Sciatic nerve (tissue), 2 donors: ENCODE measurements at places on chromosomes 16 and 17.

DNA sequence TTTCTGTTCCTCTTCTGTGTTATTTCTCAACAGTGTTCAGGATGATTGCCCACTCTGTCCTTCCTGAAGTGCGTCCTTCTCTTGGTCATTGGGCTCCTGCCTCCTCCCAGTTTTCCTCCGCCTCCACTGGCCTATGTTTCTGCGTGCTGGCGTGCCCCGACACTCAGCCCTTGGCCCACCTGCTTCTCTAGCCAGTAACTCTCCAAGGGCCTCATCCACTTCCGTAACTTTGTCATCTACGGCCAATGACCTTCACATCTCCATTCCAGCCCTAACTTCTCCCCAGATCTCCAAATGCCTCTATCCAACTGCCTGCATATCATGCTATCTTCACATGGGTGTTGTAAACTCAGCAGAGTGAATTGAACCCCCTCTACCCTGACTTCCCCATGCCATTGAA is 39.6 kb upstream of the RPL38 start:
- DNase-seq: no peak

DNA sequence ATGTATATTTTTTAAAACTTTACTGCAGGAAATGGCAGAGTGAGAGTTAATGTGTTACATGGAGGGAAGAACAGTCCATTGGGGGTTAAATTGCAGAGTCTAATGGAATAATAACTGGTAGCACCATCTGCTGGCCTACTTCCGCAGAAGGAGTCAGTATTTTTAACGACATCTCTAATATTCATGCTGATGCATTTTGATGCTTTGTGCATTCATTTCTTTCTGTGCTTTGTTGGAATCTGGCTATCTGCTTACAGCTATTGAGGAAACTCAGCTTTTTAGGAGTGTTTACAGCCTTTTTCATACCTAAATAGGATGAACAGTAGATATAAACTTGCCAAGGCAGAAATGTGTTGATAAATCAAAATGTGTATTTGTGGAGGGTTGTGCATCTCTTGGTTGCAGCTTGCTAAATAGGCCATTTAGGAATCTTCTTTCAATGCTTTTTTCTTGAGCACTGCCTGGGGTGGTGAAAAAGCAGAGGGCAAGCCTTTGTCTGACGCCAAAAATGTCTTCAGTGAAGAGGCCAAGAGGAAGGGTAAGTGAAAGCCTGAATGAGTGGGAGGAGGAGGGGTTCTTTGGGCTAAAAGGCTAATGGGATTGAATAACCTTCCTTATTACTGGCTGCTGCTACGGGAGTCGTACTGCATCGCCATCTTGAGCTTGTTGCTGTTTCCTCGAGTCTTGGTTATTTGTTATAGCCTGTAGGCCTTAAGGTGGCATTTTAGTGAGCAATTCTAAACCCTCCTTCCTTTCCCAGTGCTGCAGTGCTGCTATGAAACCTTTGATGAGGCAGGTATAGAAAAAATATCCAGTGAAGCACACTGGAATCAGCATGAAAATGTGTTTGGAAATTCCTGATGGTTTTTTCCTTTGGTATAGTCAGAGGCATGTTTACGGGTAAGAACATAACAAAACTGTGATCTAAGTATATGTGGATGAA is 153.3 kb downstream of the CHD9 start:
- DNase-seq: no peak

DNA sequence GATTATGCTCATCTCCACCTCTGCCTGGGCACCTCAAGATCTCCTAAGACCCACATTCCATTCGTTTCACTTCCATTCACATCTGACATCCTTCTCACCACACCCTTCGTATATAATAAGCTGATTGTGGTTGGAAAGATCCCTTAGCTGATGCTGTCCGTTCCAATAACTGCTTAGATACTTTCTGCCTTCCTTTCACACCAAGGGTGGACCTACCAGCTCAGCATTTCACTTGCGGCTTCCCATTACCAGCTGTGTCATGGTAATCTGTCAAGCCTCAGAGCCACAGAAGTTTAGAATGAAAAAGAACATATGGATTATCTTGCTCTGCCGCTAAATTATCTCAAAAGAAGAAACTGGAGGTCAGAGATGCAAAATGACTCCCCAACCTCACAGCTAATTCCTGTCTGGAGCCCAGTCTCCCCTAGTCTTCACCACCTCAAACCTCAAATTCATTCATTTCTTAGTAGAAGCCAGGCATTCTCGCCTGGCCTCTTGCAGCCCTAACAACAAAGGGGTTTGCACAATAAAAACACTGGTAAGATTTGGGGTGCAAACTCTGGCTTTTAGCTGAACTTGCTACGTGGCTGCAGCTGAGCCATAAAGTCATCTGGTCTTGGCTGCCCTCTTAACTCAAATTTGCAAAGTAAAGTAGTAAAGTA is 182.8 kb upstream of the HS3ST3A1 start:
- no peak for DNase-seq

- no peak for DNase-seq
Measured at GRCh38 chr16:52603015-52603414, 56.1 kb upstream of the TOX3 start.

- peak; percentile 69 for DNase-seq
Measured at GRCh38 chr17:77829843-77830799, 128.4 kb upstream of the TNRC6C start.

DNA sequence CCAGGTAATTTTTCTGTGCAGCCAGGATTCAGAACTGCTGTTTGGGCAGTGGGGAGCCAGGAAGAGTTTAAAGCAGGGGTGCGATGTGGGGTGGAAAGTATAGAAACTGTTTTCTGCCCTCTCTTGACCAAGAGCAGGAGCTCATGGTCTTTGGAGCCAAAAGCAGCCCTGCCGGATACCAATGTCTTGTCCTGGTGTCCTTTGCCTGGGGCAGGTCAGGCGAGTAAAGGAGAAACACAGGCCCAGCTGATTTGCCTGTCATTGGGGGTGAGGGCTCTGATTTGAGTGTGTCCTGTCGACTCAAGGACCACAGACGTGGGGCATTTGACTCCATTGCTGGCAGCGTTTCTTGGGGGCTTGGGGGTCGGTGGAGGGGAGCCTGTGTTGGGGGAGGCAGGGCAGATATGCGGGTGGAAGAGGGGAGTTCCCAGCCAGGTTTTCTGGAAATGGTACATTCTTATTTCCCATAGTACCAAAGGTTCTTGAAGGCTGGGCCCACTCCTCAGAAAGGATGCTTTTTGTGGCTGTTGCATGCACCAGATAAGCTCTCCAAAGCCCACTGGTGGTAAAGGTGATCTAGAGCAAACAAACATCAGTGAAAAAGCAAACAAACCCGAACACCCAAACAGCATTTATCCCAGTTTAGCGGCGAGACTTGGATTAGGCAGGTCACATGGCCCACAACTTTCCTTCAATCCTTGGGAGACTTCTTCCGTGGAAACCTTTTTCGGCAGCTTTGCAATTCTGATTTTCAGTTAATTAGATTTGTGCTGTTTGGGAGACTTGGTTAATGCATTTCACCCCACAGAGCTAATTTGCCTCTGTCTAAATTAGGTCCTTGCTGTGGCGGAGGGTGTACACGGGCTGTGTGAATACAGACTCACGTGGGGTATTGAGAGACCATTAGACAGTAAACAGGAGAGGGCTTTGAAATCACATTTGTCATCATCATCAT is 59.0 kb downstream of the MSI2 start:
- no peak for DNase-seq

- DNase-seq: no peak
Measured at GRCh38 chr16:89442990-89443726, 47.2 kb downstream of the ANKRD11 start.
